ENCODE measurements at places on chromosomes 2 and 18.

GRCh38 chr2:113061241-113061640 is 2.2 kb downstream of the IL36RN start:
- H3K4me1 ChIP-seq = no peaks in the 10 kb centered on the region
- no peaks in the 10 kb centered on the region for H3K27me3 ChIP-seq

DNA sequence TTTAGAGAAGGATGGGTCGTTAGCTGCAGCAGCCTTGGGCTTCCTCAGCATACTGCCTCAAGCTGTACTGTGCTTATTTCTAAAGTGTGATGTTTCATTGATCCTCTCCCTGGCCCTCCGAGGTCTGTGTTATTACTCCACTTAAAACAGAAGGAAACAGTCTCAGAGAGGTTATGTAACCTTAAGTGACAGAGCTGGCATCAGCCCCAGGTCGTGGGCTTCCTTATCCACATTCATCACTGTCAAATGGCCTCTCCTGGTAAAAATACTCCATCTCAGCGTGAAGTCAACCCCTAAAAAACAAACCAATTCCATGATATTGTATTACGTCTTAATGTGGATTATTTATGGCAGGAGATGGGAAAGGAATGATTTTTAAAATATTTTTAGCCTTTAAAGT is 153.3 kb upstream of the NOSTRIN start:
- DNase-seq = no peak
- no peaks in the 10 kb centered on the region for H3K36me3 ChIP-seq
- H3K27me3 ChIP-seq = no peaks in the 10 kb centered on the region
- no peak overlapping the region for H3K4me3 ChIP-seq
- H3K27ac ChIP-seq = no peak overlapping the region

DNA sequence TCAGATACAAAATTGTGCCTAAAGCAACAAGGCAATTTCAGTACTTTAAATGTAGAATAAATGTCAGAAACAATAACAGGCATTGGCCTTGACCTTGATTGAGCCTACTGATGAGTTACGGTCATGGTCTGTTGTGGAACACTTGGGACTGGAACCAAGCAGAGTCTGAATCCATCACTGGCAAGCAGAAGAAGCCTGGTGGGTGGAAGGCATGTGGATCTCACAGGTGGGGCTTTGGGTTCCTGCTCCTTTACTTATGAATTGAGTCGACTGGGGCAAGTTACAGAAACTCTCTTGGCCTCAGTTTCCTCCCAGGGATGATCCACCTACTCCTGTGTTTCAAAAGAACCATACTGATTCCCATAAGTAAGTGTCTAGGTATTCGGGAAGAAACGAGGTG is 102.3 kb downstream of the KCNF1 start:
- no peak overlapping the region for H3K4me3 ChIP-seq
- H3K27me3 ChIP-seq = peaks cover 2% of the 10 kb centered on the region
- H3K36me3 ChIP-seq = no peaks in the 10 kb centered on the region
- DNase-seq = no peak

DNA sequence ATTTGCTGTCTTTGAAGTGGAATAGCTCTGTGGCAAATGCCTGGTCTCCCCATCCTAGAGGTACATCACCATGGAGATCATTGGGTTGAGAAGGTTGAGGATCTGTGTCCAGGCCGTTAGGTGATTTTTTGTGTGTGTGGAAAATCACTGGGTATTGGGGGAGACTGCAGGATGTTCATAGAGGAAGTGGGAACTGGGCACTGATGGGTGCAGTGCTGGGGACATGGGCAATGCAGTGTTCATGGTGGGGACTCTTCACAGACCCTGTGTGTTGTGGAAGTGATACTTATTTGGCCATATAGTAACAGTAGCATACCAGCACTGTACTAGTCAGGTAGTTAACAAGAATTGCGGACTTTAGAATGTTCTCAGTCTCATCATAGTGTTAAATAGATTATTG is 34.9 kb downstream of the ATP9B start:
- H3K27ac ChIP-seq = no peak overlapping the region
- H3K27me3 ChIP-seq = no peaks in the 10 kb centered on the region
- DNase-seq = no peak
- H3K36me3 ChIP-seq = peaks cover 2% of the 10 kb centered on the region
- no peak overlapping the region for H3K4me3 ChIP-seq
- no peaks in the 10 kb centered on the region for H3K4me1 ChIP-seq

DNA sequence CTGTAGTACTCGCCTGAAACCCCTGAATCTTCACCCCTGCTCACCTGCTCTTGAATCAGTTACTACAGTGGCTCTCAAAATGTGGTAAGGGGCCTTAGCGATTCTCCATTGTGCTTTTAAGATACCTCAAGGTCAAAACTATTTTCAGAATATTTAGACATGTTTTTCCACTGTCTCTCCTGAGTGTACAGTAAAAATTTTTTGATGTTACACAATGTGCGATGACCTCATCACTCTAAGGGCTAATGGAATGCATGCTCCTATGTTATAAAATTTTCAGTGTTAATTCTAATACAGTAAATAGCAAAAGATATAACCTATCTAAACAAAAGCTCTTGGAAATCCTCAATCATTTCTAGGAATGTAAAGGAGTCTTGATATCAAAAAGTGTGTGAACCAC is 336.9 kb upstream of the PKDCC start:
- H3K4me1 ChIP-seq = peaks cover 12% of the 10 kb centered on the region
- no peak for DNase-seq
- H3K27me3 ChIP-seq = no peaks in the 10 kb centered on the region
- no peaks in the 10 kb centered on the region for H3K36me3 ChIP-seq
- no peak overlapping the region for H3K27ac ChIP-seq

GRCh38 chr2:171412571-171413175 is 21.1 kb downstream of the METTL8 start:
- no peak overlapping the region for H3K4me3 ChIP-seq
- H3K27me3 ChIP-seq = no peaks in the 10 kb centered on the region
- peak overlapping the region; percentile 34 for H3K27ac ChIP-seq
- no peaks in the 10 kb centered on the region for H3K36me3 ChIP-seq

- no peak overlapping the region for H3K27ac ChIP-seq
- H3K4me3 ChIP-seq = no peak overlapping the region
- H3K27me3 ChIP-seq = no peaks in the 10 kb centered on the region
These were observed 37.9 kb upstream of the PIK3C3 start for GRCh38 chr18:41917181-41917580.

DNA sequence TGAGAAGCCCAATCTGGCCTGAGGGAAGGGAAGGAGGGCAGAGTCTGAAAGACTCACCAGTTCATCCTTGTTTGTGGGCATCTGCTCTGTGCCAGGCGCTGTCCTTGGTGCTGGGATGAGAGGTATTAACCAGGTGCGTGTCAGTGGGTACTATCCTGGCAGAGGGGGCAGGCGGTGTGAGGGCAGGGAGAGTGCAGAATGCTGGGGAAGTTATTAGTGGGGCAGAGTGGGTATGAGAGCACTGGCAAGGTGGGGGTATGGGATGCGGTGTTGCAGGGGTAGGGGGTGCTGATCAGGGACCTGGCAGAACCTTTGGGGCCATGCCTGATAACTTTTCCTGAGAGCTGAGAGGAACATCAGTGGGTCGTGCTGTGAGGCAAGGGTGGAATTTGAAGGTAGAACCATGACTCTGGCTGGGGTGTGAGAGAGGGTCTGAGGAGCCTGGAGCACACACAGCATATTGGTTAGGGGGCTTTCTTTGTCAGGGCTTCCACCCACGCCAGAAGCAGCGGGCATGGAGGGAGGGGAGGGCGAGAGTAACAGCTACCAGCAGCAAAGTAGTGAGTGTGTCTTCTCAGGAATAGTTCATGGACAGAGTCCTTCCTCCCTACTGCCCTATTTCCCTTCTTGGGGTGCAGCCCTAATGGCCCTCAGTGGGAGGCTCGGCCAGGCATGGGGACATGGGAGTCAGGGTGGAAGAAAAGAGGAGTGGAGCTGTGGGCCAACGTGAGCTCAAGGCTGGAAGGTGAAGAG is 290.7 kb downstream of the CYP26B1 start:
- no peaks in the 10 kb centered on the region for H3K4me1 ChIP-seq
- no peak overlapping the region for H3K27ac ChIP-seq
- no peaks in the 10 kb centered on the region for H3K36me3 ChIP-seq
- no peak overlapping the region for H3K4me3 ChIP-seq

GRCh38 chr2:64186699-64187605 is 42.7 kb upstream of the PELI1 start:
- H3K27ac ChIP-seq = no peak overlapping the region
- H3K27me3 ChIP-seq = no peaks in the 10 kb centered on the region
- no peak for DNase-seq
- no peak overlapping the region for H3K4me3 ChIP-seq
- H3K4me1 ChIP-seq = peaks cover 17% of the 10 kb centered on the region

GRCh38 chr18:35707674-35708073 is 126.1 kb downstream of the GALNT1 start:
- DNase-seq = no peak
- no peaks in the 10 kb centered on the region for H3K27me3 ChIP-seq
- no peaks in the 10 kb centered on the region for H3K4me1 ChIP-seq
- no peaks in the 10 kb centered on the region for H3K36me3 ChIP-seq

GRCh38 chr2:25697559-25698341 is 24.4 kb upstream of the DTNB start:
- H3K4me3 ChIP-seq = no peak overlapping the region
- DNase-seq = no peak
- no peaks in the 10 kb centered on the region for H3K4me1 ChIP-seq
- H3K27me3 ChIP-seq = peaks cover 4% of the 10 kb centered on the region

GRCh38 chr2:128640166-128640844 is 321.6 kb upstream of the HS6ST1 start:
- H3K27me3 ChIP-seq = no peaks in the 10 kb centered on the region
- H3K4me1 ChIP-seq = no peaks in the 10 kb centered on the region
- no peaks in the 10 kb centered on the region for H3K36me3 ChIP-seq
- H3K27ac ChIP-seq = no peak overlapping the region

DNA sequence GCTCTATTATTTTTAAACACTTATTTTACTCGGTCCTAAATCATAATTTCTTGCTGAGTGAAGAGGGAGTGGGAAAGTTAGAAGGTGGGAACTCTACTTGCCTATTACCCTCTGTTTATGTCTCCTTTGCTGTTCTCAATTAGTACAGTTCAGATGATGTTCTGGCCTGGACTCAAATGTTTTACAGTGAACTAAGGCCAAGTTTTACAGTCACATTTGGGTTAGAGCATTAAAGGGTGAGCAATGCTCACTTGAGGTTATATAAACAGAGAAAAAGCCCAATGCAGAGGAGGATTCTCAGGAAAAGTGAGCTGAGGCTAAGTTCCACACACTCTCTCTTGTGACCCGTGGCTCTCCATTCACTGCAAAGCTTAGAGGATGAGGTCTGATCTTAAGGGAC is 52.4 kb downstream of the ITSN2 start:
- H3K4me3 ChIP-seq = no peak overlapping the region
- DNase-seq = no peak
- no peaks in the 10 kb centered on the region for H3K4me1 ChIP-seq
- H3K27ac ChIP-seq = no peak overlapping the region
- no peaks in the 10 kb centered on the region for H3K27me3 ChIP-seq
- H3K36me3 ChIP-seq = peaks cover 9% of the 10 kb centered on the region

- H3K27me3 ChIP-seq = no peaks in the 10 kb centered on the region
- DNase-seq = no peak
- H3K4me1 ChIP-seq = no peaks in the 10 kb centered on the region
- H3K36me3 ChIP-seq = no peaks in the 10 kb centered on the region
- no peak overlapping the region for H3K27ac ChIP-seq
These were observed 40.7 kb downstream of the DNER start for GRCh38 chr2:229673676-229674075.

DNA sequence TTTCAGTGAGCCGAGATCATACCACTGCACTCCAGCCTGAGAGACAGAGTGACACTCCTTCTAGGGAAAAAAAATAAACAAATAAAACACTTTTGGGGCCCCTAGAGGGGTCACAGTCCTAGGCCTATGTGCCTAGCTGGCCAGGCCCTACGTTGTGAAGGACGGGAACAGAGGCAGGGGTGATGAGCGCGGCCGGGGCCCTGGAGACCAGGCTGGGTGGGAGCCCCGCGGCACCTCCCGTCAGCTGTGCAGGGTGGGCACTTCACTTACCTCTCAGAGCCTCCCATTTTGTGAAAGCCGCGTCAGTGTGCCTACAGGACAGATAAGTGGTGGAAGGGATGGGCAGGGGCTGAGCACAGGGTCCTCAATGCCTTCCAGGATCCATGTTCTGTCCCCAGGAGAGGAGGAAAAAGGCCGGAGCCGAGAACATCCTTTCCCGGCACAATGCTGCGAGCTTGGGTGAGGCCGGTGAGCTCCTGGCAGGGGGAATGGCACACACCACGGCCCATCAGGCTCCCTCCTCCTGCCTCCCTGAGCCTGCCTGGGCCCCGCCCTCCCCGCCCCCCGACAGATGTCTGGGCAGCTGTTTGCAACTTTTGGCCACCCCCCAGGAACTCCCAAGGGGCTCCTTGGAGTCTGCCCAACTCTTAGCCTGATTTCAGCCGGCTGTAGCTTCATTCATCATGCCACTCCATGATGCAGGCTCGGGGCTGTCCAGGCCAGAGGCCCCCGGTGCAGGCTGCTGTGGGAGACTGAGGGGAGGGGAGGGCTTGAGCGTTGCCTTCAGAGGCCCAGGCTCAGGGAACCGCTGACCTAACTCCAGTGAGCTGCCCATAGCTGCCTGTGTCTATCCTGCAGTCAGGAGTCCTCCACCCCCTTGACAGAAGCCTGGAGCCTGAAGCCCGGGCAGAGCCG is 196.5 kb downstream of the TFCP2L1 start:
- H3K4me1 ChIP-seq = no peaks in the 10 kb centered on the region
- H3K27me3 ChIP-seq = no peaks in the 10 kb centered on the region
- no peak for DNase-seq
- H3K36me3 ChIP-seq = no peaks in the 10 kb centered on the region

DNA sequence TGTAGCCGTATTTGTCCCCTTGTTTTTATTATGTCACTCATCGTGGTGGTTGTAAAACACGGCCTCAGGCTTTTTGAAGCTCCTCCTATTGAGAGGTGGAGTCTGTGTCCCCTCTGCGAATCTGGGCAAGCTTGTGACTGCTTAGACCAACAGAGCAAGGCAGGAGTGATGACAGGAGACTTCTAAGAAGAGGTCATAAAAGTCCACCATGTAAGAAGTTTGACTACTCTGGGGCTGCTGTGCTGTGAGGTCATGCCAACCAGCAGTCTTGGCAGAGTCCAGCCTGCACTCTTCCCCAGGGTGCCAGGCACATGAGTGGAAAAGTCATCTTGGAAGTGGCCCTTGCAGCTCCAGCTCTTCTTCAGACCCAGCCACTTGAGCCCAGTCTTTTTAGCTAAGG is 83.8 kb upstream of the SPTBN1 start:
- H3K27ac ChIP-seq = no peak overlapping the region
- DNase-seq = no peak

GRCh38 chr2:152627351-152627957 is 89.8 kb downstream of the PRPF40A start:
- H3K27me3 ChIP-seq = no peaks in the 10 kb centered on the region
- no peaks in the 10 kb centered on the region for H3K4me1 ChIP-seq
- no peak overlapping the region for H3K27ac ChIP-seq
- no peak for DNase-seq

- H3K36me3 ChIP-seq = no peaks in the 10 kb centered on the region
- H3K27me3 ChIP-seq = no peaks in the 10 kb centered on the region
- no peak overlapping the region for H3K4me3 ChIP-seq
- no peak overlapping the region for H3K27ac ChIP-seq
- no peaks in the 10 kb centered on the region for H3K4me1 ChIP-seq
- no peak for DNase-seq
These were observed 157.6 kb upstream of the DLX2 start for GRCh38 chr2:172260336-172260735.
